NCI-H187 (cell line): ENCODE measurements at places on chromosomes 5 and 9.

DNA sequence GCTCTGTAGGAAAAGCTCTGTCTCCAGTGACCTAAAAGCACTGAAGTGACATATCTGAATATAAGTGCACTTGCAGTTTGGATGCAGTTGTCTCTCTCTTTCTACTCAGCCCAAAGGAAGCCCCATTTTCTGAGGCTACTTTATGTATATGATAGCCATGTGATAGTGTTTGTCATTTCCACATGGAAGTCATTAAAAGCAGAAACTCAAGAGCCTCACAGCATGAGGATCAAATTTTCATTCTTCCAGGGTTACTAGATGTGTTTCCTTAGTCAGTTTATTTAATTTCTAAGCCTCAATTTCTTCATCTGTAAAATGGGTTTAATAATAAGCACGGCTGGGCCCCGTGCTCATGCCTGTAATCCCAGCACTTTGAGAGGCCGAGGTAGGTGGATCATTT lies 36.7 kb downstream of the RNF44 start:
- no peak for DNase-seq

DNA sequence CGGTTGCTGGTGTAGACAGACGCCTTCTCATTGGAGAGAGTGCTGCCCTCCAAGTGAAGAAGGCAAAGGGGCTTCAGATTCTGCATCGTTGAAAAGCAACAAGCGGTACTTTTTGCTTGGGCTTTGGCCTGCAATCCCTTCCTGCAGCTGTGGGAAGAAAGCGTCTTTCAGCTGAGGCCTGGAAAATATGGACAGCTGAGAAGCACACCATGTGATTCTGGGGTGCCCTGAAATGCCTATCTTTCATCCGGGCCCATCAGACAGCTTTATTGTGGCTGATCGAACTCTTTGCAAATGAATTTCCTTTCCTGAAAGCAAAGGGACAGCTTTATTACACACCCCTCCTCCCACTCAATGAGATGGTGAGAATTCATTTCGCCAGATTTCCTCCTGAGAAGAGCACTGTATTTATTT lies 74.0 kb downstream of the NSG2 start:
- DNase-seq: no peak

GRCh38 chr9:97374811-97375210 lies 37.1 kb upstream of the TDRD7 start:
- no peak for DNase-seq

DNA sequence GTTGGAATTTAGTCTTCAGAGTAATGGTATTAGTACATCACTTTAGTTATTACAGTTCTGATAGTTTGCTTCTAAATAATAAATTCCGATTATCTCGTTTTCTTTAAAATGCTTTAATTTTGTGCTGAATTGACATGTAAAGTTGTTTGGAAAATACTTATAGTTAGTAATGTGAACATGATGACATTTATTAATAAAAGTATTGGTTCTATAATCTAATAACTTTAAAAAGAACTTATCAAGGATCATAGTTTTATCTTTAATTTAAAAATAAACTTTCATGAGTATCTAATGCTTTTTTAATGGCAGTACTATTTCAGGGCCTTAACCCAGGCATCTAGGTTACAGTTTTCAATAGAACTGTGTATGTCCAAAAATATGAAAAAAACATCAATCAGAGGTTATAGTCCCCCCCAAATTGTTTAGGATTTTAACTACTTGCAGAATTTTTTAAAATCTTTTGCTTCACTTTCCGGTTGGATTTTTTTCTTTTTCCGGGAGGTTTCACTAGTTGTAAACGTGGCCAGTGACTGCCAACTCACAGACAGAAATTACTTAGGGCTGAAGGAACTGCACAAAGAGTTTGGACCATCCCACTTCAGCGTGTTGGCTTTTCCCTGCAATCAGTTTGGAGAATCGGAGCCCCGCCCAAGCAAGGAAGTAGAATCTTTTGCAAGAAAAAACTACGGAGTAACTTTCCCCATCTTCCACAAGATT lies 680 bp downstream of the GPX8 start:
- no peak for DNase-seq

DNA sequence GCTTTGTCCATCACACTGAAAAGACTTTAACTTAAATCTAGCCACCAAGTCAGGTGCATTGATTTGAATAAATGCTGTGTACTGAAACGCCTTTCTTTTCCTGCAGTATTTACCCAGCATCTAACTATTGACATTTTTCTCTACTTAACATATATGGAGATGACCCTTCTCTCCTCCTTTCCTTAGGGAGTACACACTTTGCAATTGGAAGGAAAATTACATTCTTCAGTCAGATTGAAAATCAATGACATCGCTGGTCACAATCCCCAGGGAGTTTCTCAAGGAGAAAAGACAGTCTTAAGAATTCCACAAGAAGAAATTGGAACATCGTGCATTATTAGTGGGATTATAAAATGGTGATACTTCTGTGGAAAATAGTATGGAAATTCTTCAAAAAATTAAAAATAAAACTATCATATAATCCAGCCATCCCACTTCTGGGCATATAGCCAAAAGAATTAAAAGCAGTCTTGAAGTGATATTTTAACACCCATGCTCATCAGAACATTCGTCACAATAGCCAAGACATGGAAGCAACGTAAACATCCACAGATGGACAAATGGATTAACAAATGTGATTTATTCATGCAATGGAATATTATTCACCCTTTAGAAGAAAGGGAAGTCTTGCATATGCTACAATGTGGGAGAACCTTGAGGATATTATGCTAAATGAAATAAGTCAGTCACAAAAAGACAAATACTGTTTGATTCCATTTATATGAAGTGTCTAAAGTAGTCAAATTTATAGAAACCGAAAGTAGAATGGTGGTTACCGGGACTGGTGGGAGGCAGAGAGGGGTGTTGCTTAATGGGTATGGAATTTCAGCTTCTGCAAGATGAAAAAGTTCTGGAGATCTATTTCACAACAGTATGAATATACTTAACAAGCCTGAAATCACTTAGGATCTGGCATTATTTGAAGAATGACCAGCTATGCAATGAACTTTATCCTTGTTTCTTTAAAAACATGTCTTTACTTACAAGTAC lies 14.3 kb upstream of the FREM1 start:
- DNase-seq: no peak

GRCh38 chr5:15501091-15501791 lies 1.3 kb downstream of the FBXL7 start:
- DNase-seq: no peak

DNA sequence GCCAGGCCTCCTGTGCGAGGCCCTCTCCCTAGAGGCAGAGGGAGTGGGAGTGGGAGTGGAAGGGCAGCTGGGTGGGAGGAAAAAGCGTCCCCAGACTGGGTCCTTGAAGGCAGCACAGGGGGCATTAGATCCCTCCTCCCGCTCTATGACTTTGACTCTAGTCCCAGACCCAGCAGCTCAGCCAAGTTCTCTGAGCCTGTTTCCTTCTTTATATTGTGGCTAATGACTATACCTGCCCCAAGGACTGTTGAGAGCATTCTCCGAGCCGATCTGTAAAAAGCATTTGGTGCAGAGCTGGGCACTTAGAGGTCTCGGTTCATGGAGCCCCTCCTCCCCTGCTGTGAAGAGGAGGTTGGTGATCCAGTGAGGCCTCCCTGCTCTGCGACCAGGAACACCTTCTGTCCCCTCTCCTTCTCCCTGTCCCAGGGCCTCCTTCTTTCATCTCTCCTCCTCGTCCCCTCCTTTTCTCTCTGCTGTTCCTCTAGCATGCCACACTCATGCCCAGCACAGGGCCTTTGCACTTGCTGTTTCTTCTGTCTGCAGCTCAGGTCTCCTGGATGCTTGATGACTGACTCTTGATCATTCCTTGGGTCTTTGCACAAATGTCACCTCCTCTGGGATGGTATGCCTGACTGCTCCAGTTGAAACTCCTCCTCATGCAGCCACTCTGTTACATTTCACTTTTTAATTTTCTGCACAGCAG lies 23.4 kb upstream of the PSD2 start:
- DNase-seq: no peak

DNA sequence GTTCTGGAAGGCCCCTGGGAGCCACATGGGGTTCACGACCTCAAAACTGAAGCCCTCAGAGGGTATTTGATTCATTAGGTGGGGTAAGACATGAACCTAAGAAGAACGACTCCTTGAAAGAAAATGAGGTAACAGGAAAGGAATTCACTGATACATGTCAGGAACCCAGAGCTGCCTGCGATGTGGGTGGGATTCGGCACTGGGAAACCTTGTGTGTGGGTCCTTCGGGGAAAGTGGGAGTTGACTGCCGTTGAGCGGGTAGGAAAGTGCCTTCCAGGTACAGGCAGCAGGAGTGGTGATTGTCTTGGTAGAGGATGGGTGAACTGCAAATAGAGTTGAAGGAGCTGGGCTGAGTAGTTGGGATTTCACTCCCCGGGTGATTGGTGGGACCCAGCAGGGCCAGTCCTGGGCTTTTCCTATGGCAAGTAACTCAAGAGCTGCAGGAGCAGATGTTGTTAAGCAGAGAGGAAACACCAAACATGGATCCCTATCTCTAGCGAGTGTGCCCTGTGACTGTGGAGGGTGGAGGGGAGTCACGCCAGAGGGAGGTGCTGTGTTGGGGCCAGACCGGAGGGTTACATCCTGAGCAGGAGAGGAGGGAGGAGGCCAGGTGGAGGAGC lies 30.8 kb downstream of the ANKRD33B start:
- DNase-seq: no peak

- no peak for DNase-seq
Observed at GRCh38 chr9:114709636-114710035, 27.6 kb upstream of the TEX48 start.

DNA sequence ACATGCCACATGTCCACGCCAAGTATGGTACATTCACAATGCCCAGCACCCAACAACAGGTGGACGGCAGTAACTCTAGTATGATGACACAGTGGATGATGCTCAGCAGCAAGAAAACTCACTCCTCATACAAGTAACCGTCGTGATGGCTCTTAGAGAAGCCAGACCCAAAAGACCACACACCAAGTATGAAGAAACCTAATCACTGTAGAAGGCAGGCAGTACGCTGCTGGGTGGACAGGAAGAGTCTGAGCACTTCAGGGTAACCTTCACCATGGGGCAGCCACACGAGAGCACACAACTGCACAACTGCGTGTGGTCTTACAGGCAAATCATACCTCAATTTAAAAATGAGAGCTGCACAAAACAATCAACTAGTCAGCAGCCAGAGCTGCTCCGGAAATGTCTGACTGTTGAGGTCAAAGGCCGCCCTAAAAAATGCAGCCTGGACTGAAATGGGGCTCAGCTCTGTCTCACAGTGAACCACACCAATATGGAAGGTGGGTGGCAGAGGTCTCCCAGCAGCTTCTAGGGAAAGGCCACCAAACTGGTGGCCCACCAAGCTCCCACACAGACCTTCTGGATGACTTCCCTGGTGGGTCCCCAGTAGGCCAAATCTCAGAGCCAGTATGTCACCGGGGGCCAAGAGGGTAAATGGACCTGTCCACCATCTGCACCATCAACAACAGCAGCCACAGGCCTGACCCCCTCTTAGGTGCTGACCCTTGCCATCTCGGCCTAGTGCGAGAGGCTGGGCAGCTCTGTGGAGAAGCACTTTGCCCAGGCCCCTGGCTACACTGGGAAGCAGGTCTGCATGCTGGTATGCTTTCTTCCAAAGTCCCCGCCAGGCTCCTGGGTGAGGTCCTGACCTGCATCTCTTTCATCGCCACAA lies 17.8 kb downstream of the BICD2 start:
- no peak for DNase-seq

- no peak for DNase-seq
Observed at GRCh38 chr5:67983251-67984110, 232.1 kb upstream of the PIK3R1 start.

DNA sequence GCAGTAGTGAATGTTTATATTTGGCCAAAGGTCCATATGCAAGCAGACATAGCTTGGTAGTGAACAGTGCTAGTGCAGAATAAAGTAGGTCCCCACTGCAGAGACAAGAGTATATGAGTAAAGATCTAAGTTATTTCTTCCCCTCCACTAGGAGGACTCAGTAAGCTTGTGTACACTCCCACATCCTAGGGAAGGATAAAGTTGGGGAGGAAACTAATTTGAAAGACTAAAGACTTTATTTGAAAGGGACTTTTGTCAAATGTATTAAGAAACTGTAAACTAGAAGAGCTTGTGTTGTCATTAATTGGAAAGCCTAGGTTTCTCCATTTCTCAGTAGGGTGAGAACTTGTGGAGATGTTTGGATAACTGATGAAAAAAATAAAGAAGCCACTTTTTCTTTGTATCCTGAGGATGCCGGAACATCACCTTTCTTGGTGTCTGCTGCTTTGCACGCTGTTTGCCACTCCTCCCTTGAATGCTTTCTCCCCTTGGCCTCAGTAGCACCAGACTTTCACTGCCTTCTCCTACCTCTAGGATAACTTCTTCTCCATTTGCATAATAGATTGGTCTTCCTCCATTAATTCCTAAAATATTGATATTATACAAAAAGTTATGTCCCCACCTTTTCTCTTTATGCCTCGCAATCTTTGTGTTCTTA lies 329.0 kb downstream of the PARP8 start:
- no peak for DNase-seq

- no peak for DNase-seq
Observed at GRCh38 chr5:61084658-61085057, 77.6 kb downstream of the SMIM15 start.

DNA sequence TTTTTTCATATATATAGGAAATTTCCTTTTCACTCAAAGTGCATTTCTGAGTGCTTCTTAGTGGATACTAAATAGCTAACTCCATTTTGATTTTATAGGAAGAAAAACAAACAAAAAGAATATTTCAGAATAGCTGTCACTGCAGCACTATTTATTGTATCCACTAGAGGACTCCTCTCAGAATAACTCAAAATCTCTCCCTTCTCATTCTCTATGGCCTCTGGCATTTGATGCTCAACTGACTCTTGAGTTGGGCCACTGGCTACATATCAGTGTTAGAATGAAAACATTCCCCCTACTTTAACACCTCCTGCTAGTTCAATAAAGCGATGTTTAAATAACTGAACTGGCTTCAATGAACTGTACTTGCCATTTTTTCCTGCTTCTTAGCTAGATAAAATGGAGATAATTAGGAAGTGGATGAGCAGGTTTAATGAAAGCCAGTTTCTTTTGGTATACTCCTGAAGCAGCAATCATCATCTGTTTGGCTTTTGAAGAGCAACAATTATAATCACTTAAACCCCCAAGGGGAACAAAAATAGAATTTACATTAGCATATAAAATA lies 16.6 kb upstream of the ELAVL2 start:
- DNase-seq: no peak

DNA sequence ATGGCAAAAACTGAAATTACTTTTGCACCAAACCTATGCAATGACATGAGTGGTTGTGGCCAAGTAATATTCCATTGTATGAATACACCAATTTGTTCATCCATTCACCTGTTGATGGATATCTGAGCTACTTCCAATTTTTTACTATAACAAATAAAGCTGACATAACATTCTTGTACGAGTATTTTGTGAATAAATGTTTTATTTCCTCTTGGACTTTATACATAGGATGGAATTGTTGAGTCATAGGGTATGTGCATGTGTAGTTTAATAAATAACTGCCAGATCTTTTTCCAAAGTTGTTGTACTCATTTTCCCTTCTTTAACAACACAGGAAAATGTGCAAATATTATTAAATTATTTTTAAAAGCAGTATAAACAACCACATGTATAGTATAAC lies 146.1 kb upstream of the ZNF462 start:
- no peak for DNase-seq

GRCh38 chr5:154516475-154516874 lies 38.4 kb upstream of the HAND1 start:
- DNase-seq: no peak
